ENCODE measurements at places on chromosomes 11 and 22.

GRCh38 chr11:119531623-119532022, 108.7 kb upstream of the THY1 start:
- H3K4me1 ChIP-seq, result no peaks in the 10 kb centered on the region
- H3K36me3 ChIP-seq, result no peaks in the 10 kb centered on the region
- H3K27ac ChIP-seq, result no peak overlapping the region
- no peak for DNase-seq

GRCh38 chr22:30201945-30202344, 44.6 kb downstream of the LIF start:
- H3K27ac ChIP-seq, result peak overlapping the region; percentile 70
- H3K27me3 ChIP-seq, result no peaks in the 10 kb centered on the region
- no peak for DNase-seq
- H3K36me3 ChIP-seq, result no peaks in the 10 kb centered on the region

DNA sequence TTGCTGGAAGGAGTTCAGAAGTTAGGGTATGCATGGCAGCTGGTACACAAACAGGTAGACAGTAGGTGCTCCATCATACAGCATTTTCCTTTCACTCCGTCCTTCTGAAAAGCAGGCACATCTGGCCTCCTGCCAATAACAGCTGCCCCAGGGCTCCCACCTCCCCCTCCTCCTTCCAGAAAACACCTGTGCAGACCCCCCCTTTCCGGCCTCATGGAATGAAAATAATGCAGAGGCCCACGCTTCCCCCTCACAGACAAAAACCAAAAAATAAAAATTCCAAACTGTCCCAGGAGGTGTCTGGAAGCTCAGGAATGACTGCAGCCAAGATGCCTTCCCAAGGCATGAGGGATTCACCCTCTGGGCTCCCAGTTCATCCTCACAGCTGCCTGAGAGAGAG, 185.5 kb downstream of the MN1 start:
- peaks cover 14% of the 10 kb centered on the region for H3K27me3 ChIP-seq
- H3K4me3 ChIP-seq, result no peak overlapping the region
- H3K4me1 ChIP-seq, result peaks cover 10% of the 10 kb centered on the region
- H3K36me3 ChIP-seq, result no peaks in the 10 kb centered on the region

- peak; percentile 71 for DNase-seq
- H3K27me3 ChIP-seq, result no peaks in the 10 kb centered on the region
- peaks cover 24% of the 10 kb centered on the region for H3K4me1 ChIP-seq
Observed at GRCh38 chr11:59102259-59102765, 4.7 kb upstream of the FAM111B start.

GRCh38 chr22:45413013-45413367, 409 bp downstream of the SMC1B start:
- peaks cover 18% of the 10 kb centered on the region for H3K4me1 ChIP-seq
- no peaks in the 10 kb centered on the region for H3K36me3 ChIP-seq
- DNase-seq, result no peak
- no peaks in the 10 kb centered on the region for H3K27me3 ChIP-seq
- no peak overlapping the region for H3K27ac ChIP-seq

All from upper lobe of left lung (tissue), 6 donors.